ENCODE measurements at places on chromosomes 12 and 14.

DNA sequence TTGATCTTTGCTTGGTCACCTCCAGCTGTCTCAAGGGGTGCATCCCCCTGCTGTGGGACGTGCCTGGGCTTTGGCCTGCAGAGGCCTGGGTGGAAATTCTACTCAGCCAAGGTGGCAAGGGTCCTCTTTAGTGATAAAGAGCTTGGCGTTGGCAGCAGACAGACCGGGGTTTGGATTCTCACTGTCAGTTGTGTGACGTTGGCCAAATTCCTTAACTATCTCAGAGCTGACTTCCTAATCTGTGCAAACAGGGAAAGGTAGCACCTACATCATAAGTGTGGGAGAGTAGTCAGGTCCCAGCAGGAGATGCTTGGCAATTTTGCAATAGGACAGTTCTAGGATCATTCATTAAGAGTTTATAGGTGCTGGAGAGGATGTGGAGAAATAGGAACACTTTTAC, 154.3 kb upstream of the GSC start:
- DNase-seq = no peak

GRCh38 chr12:88549929-88550328, 30.3 kb downstream of the KITLG start:
- DNase-seq = no peak

GRCh38 chr12:93857991-93858447, 180.8 kb downstream of the CRADD start:
- no peak for DNase-seq

GRCh38 chr14:73770977-73771847, 57.0 kb upstream of the PNMA1 start:
- DNase-seq = no peak

DNA sequence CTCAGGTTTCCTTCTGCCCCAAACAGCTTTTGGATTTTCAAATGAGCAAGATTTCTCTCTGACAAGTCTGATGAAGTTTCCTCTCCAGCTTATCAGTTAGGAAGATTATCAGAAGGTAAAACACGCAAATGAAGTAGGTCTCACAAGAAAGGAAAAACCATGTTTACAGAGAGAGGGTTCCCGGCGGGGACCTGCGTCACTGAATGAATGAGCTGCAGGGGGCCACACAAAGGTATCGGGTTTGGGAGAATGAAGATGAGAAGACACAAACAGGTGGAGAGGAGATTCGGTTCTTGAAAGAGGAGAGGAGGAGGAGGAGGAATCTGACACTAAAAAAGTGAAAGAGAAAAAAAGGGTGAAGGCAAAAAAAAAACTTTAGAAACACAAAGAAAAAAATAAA, 208.6 kb downstream of the CALM1 start:
- no peak for DNase-seq

DNA sequence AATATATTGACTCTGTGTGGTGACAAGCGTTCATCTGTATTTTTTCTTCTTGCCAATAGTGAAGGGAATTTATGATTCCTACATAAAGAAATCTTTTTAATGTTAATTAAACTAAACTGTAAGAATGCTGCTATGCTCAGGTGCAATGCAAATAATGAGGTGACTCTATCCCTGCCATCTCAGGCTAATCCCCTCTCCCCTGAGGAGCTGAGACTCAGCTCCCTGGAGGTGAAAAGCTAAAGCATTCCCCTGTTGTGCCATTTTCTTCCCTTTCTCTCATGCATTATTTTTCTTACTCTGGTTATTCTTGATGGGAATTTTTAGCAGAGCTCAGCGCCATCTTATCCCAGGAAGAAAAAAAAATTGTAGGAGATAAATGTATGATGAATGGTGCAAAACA, 113.9 kb upstream of the FGD4 start:
- DNase-seq = no peak

DNA sequence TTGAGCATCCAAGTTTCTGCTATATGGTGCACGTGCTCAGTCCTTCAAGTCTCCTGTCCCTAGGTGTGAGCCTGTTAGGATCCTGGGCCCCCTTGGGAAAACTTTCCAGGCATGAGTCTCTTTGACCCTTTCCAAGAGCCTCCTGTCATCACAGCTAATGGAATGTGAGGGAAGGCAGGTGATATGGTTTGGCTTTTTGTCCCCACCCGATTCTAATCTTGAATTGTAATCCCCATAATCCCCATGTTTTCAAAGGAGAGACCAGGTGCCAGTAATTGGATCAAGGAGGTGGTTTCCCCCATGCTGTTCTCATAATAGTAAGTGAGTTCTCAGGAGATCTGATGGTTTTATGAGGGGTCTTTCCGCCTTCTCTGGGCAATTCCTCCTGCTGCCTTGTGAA, 265.5 kb downstream of the ATP23 start:
- no peak for DNase-seq

- DNase-seq = no peak
Observed at GRCh38 chr12:53229454-53229853, 2.6 kb downstream of the RARG start.

DNA sequence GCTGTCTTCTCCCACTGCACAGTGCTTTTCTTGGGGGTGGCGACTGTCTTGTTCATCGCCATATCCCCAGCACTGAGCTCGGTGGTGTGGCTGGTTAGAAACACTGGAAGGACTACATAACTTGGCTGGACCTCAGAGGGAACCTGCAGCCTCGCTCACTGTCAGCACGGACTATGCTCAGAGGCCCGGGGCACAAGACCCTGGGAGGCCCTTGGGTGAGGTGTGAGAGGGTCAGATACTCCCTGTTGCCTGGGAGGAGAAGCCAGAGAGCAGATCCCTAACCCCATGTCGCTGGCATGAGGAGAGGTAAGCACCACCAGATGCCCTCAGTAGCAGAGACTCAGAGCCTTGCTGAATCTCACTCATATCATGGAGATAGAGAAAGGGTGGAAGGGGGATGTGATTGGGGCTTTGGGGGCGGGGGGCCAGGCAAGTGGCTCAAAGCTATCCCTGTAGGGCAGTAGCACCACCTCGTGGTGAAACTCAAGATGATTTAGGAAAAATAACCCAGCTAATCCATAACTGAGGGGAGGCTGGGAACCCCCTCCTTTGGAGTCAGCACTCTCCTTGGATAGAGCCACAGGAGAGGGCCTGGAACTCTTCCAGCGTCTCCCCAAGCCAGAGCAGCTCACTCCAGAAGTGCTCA, 18.7 kb upstream of the HDAC7 start:
- no peak for DNase-seq

GRCh38 chr12:19447386-19447785, 8.1 kb downstream of the AEBP2 start:
- no peak for DNase-seq

- DNase-seq = no peak
Observed at GRCh38 chr14:75299059-75299458, 20.4 kb downstream of the FOS start.

GRCh38 chr12:104896710-104897109, 61.4 kb downstream of the SLC41A2 start:
- DNase-seq = no peak

DNA sequence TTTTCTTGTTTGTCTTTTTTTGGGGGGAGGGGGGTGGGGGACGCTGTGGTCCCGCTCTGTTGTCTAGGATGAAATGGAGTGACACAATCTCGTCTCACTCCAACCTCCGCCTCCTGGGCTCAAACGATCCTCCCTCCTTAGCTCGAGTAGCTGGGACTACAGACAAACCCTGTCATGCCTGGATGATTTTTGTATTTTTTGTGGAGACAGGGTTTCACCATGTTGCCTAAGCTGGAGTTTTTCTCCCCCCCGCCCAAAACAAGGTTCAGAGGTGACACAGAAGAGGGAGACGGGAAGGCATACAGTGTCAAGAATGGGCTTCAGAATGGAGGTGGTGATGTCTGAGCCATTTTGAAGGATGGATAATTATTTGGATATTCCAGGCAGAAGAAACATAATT, 116.9 kb upstream of the ATF1 start:
- DNase-seq = no peak

DNA sequence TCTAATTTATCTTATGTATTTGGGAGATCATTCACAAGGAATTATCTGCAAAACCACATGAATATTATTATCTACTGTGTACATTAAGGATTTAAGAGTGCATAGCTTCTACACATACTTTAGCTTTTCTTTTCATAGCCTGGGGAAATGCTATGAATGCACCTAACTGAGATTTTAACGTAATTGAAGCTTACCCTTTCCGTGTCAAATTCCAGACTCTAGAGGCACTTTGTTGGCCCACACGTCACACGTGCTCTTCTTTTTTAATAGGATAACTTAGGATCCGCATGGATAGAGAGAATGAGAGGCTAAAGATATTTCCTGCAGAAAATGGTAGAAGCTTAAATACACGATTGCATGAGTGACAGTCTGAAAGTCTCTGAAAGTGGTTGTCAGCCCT, 481.1 kb downstream of the PCNX1 start:
- no peak for DNase-seq

- no peak for DNase-seq
Observed at GRCh38 chr14:105456736-105457617, 17.6 kb upstream of the CRIP2 start.

GRCh38 chr12:129911428-129912049, 7.7 kb upstream of the TMEM132D start:
- DNase-seq = peak; percentile 76

GRCh38 chr14:76924371-76925096, 98.3 kb downstream of the LRRC74A start:
- peak; percentile 62 for DNase-seq

- no peak for DNase-seq
Observed at GRCh38 chr12:4160314-4161040, 113.1 kb upstream of the CCND2 start.

- DNase-seq = no peak
Observed at GRCh38 chr14:77786148-77786547, 13.8 kb upstream of the ADCK1 start.

DNA sequence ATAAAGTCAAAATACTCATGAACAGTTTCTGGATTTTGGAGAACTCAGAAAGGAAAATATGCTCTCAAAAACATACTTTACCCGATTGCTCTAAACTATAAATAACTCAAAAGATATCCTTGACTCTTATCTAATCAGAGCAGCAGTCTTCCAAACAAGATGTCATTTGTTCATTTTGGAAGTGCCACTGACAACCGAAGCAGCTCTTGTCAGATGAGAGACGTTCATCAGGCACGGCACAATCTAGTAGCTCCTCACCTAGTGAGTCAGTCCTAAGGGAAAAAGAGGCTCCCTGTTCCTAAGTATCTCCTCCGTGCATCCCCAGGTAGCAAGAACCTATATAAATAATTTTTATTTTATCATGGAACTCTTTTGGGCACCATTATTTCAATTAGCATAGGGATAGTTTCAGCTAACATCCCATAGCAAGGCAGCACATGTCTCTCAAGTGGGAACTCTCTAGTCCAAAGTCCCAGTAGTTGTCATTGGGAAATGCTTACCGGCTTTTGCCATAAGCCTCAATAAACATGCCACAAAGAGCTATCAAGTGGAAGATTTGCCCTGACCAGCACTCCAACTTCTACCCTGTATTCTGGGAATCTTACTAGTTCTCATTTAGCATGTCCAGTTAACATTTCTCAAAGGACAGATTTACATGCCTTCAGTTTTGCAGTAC, 14.1 kb upstream of the TMEM263 start:
- DNase-seq = no peak

Measured in GM13976 (cell line).